ENCODE measurements at places on chromosomes 1 and 21. TPM values are rescaled to one million over a fixed set of nuclear protein-coding genes. Genes with fewer than 3 reads are reported as not detected.

Gene LRRC71
- total RNA-seq = not detected

DNA sequence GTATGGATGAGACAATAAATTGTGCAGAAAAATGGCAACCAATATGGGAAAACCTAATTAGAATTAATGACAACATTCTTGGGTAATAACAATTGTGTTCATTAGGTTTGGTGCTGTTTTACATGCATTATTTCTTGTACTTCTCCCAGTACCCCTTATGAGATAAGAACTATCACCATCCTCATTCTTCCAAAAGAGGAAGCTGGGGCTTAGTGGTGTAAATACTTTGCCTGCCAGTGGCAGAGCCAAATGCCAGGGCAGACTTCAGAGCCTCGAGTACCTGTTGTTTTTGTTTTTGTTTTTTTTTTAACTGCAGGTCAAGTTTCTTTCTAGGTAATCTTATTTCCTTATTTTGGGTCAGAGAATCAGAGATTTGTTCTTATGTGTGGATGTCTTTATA lies 206.4 kb downstream of the RHOU start:
- H3K36me3 ChIP-seq = no peaks in the 10 kb centered on the region
- H3K27ac ChIP-seq = no peak overlapping the region

DNA sequence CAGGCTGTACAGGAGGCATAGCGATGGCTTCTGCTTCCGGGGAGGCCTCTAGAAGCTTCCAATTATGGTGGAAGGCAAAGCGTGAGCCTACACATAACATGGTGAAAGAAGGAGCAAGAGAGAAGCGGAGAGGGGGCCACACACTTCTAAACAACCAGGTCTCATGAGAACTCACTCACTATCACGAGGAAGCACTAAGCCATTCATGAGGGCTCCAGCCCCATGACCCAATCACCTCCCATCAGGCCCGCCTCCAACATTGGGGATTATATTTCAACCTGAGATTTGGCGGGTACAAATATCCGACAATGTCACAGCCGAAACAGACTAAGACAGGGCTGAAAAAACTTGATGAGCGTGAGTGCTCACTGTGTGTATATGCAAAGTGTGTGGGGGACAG lies 89.3 kb upstream of the CNIH3 start:
- H3K27me3 ChIP-seq = no peaks in the 10 kb centered on the region
- H3K27ac ChIP-seq = no peak overlapping the region
- H3K4me3 ChIP-seq = no peak overlapping the region
- no peaks in the 10 kb centered on the region for H3K36me3 ChIP-seq
- no peaks in the 10 kb centered on the region for H3K4me1 ChIP-seq
- no peak for DNase-seq

Gene SEC16B
- not detected for total RNA-seq

GRCh38 chr1:103218821-103219220 lies 110.5 kb upstream of the COL11A1 start:
- H3K27ac ChIP-seq = no peak overlapping the region
- no peaks in the 10 kb centered on the region for H3K27me3 ChIP-seq
- H3K36me3 ChIP-seq = no peaks in the 10 kb centered on the region
- no peak for DNase-seq

DNA sequence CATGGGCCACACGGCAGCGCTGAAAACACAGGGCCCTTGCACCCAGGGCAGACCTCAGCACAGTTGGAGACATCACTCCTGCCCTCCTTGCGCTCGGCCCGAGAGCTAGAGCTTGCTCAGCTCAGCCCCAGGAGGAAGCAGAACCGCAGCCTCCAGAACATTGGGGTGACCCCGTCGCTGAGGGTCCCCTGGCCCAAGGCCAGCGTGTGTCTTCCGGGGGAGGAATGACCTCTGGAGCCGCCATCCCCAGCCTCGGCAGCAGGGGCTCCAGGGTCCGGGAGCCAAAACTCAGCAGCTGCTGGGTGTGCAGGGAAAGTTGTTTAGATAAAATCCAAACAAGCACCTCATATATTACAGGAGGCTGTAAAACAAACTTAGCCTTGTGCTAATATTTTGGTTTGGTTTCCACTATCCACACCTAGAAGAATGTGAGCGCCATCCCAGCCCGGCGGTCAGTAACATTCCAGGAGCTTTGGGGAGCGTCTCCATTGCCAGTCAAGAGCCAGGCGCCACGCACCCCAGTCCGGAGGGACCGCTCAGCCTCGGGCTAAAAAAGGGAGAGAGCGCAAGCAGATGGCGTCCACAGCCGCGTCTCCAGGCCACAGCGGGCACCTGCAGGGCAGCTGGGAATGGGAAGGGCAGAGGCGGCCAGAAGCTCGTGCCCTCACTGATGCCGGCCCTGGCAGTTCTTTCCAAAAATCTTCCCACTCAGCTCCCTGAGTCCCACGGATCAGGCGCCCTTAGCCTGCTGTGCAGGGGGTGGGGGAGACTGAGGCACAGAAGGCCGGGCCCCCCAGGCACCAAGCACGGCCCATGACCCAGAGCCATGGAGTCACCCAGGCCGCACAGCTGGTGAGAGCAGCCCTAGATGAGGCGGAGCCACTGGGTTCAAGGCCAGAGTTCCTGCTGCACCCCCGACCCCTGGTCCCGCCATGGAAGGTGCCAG lies 52.0 kb downstream of the SLX9 start:
- H3K4me1 ChIP-seq = no peaks in the 10 kb centered on the region
- no peak overlapping the region for H3K27ac ChIP-seq
- no peak overlapping the region for H3K4me3 ChIP-seq
- no peaks in the 10 kb centered on the region for H3K36me3 ChIP-seq
- no peak for DNase-seq
- H3K27me3 ChIP-seq = no peaks in the 10 kb centered on the region
